CD4-positive, alpha-beta T cell treated with Interleukin-17A for 4 hours (primary cell): ENCODE measurements at places on chromosomes 12 and 14.

GRCh38 chr14:77309131-77309530 is 11.6 kb downstream of the POMT2 start:
- no peak for DNase-seq

GRCh38 chr12:94033784-94034183 is 114.6 kb upstream of the PLXNC1 start:
- DNase-seq = no peak

- DNase-seq = no peak
Observed at GRCh38 chr14:101075025-101075800, 171.7 kb upstream of the RTL1 start.

GRCh38 chr14:56295743-56296142 is 177.5 kb downstream of the PELI2 start:
- DNase-seq = no peak

GRCh38 chr14:91129261-91129660 is 15.4 kb downstream of the DGLUCY start:
- DNase-seq = no peak

DNA sequence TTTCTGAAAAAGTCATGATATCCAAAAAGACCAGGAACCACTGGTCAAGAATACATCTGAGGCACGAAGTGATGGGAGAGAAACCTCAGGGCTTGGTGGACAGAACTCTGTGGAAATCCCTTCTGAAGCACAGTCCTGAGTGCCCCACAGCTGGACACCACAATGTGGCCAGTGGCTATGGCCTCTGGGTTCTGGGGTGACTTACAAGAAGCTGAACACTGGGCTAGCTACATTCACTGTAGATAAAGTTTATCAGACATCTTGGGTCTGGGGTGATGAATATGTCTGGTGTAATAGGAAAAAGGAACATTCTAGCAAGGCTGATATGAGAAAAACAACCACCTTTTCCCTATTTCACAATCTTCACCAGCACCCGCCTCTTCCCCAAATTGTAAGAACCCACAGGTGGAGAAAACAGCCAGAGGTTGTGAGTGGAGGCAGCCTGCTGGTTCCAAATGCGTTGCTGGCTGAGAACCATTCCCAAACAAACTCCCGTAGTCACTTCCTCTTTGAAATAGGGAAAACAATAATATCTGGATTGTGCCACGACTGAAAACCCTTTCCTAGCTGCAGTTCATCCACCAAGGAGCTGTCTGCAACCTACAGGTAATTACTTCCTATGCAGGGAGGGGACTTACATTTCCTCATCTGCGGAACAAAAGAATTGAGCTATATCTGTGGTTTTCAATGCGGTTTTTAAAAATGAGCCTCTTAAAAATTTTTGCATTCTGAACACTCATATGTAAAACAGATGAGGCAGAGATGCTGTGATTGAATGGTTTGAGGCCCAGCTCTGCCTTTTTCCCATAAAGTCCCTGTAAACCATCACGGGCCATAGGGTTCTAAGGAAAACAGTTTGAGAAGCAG is 193.6 kb downstream of the SLC41A2 start:
- DNase-seq = no peak

GRCh38 chr12:29710104-29710503 is 73.6 kb downstream of the TMTC1 start:
- no peak for DNase-seq

DNA sequence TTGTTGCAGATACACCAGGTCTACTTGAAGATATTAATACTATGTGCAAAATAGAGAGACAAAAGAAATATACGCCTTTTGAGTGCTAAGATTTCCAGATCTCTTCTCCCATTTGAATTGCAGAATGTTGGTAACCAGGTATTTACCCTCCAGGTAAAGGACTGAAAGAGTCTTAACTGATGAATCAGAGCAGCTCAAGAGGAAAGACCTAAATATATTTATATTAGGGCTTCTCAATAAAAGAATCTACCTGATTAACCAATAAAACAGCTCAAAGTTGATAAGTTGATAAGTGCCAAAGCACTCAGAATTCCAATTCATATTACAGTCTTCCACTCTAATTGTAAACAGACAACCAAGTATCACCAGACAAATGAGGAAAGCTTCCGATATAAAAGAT is 59.2 kb downstream of the ZNF641 start:
- no peak for DNase-seq

DNA sequence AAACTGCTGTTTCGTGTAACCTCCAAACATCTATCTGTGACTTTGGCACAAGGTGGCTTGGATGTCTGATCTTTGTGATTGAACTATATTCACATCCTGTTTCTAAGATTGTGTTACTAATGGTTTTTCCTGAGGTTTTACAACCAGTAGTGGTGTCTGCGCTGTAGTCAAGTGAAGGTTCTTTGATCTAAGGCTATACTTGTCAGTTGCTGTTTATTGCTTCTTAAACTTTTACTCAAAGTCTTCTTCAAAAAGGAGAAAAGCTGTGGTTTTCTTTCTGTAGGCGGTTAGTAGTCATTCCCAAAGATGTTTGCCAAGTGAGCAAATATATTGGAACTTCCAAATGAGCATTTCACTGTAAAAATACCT is 12.3 kb upstream of the CALM1 start:
- peak; percentile 51 for DNase-seq

DNA sequence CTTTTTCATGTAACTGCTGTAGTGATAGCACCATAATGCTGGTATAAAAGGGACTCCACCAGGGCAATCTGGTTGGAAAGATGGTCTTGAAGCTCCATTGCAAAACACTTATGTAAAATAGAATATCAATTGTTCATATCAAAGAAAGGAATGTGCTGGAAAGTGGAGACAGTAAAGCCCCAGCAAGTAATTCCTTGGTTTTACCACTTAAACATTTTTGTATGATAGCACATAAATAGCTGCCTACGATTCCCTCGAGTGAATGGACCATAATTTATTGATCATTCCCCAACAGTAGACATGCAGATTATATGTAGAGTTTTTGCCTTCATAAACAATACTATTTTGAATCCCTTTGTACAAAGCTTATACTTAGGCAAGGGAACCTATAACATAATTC is 275.4 kb downstream of the PAWR start:
- DNase-seq = no peak

GRCh38 chr14:81256289-81256960 is 35.7 kb upstream of the GTF2A1 start:
- DNase-seq = no peak

- DNase-seq = no peak
Observed at GRCh38 chr14:42224053-42224888, 617.6 kb downstream of the LRFN5 start.

GRCh38 chr12:79689061-79689476 is 1.7 kb downstream of the PAWR start:
- DNase-seq = no peak

GRCh38 chr12:121189619-121190155 is 20.2 kb upstream of the P2RX4 start:
- no peak for DNase-seq

- DNase-seq = no peak
Observed at GRCh38 chr14:70897464-70897863, 9.8 kb upstream of the PCNX1 start.

GRCh38 chr12:108305520-108305919 is 33.6 kb downstream of the CMKLR1 start:
- DNase-seq = no peak

DNA sequence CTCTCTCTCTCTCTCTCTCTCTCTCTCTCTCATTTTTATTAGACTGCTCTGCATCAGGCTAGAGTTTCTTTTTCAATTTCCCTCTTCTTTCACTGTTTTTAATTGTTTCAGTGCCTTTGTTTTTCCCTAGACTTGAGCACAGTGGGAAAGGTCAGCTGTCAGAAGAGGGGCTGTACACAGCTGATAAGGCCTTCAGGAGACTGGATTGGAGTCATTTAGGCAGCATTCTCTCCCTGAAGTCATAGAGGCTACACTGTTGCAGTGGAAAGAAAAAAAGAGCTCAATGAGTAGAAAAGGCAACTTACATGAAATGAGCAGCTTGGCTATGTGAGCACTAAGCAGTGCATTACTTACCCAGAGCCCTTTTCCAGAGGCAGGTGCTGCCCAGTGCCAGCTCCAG is 456.9 kb downstream of the NRXN3 start:
- DNase-seq = no peak

GRCh38 chr12:6584293-6584692 is 16.2 kb upstream of the NOP2 start:
- no peak for DNase-seq

DNA sequence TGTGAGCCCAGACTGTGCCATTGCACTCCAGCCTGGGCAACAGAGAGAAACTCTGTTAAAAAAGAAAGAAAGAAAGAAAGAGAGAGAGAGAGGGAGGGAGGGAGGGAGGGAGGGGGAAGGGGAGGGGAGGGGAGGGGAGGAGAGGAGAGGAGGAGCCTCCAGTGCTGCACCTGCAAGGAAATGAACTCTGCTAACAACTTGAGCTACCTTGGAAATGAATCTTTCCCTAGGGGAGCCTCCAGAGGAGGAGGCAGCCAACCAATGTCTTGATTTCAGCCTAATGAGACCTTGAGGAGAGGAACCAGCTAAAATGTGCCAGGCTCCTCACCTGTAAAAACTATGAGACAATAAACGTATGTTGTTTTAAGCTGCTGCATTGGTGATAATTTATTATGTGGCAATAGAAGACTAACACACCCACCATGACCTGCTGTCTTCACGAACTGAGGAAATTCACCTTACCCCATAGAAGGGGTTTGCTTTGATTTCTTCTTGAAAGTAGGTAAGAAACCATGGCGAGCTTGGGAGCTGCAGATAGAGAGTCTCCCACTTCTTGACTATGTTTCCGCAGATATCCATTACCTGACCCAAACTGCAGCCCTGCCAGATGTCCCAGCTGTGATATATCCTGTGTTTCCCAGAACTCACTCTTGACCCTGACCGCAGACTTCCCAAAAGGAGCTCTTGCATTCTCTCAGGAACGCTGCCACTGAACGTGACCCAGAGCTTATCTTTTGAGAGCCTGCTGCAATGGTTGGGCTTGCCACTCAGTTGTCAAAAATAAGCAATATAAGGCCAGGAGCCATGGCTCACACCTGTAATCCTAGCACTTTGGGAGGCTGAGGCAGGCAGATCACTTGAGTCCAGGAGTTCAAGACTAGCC is 31.5 kb upstream of the TMPO start:
- DNase-seq = no peak

GRCh38 chr12:6468283-6468575 is 2.2 kb downstream of the VAMP1 start:
- no peak for DNase-seq

DNA sequence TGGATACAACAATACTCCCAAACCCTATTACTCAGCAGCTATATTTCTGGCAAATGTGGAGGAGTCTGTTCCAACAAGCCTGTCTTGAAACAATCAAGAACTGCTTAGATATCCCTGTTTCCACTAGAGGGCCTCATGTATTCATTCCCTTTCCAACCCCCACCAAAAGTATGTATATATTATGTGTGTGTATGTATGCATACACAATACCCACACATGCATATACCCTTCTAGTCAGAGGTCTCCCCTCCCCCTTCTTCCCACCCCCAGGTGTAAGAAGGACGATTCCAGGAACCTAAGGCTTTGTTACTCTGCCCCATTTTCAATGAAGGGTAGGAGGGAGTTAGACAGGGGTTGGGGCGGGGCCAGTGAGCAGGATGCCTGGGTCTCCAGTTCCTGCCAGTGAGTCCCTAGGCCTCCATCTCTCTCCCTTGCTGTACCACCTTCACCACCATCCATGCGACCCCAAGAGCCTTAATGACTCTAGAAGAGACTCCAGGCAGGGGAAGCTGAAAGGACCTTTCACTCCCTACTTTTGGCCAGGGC is at the start of gene DGKA:
TSS of gene DGKA (plus strand) at position 392 of the 546 bp plus-strand sequence. CDS start 5,342 bp downstream, outside the sequence.
- DNase-seq = peak; percentile 88

DNA sequence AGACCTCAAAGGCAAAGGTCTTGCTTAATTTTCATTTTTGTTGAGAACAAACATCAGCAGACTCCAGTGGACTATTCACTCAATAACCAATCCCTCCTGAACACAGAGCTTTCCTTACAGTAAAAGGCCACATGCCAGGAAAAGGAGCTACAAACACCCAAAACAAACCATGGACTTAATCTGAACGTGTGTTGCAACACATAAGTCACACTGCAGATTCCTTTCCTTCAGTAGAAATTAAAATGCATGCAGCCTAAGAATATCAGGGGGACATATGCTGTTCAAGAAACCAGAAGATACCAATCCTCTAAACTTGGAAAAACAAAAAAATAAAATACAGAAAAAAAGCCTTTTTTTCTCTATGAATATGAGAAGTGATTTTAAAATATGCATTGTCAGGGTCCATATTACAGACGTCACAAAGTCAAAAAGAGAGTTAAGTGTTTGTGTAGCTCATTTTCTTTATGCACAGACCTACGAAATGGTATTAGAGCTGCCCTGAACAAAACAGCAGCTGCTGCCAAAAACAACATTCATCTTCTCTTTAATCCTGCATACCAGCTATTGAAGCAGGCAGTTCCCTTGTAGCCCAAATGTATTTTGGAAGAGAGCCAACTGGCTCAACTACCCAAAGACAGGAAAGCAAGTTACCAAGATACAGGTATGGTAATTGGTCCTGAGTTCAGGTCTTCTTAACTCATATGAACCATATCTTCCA is 26.2 kb downstream of the KITLG start:
- no peak for DNase-seq

- no peak for DNase-seq
Observed at GRCh38 chr12:95994476-95994875, 1.7 kb downstream of the HAL start.

- DNase-seq = no peak
Observed at GRCh38 chr12:120447992-120448391, 1.7 kb downstream of the GATC start.

DNA sequence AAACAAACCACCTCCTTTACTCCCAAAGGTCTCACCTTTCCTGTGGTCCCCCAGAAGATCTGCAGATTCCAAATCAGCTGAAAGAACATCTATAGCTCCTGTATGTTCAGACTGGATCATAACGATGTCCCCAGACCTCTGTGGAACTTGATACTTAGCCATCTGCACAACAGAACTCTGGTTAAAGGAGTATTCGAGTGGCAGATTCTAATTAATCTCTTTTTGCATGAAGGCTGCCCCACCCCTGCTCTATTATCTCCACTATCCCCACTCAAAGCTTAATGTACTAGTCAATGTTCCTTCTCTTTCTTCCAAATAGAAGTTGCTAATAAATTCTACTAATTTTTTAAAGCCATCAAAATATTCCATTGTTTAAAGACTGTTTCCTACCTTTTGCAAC is 22.8 kb downstream of the GSTZ1 start:
- DNase-seq = no peak

DNA sequence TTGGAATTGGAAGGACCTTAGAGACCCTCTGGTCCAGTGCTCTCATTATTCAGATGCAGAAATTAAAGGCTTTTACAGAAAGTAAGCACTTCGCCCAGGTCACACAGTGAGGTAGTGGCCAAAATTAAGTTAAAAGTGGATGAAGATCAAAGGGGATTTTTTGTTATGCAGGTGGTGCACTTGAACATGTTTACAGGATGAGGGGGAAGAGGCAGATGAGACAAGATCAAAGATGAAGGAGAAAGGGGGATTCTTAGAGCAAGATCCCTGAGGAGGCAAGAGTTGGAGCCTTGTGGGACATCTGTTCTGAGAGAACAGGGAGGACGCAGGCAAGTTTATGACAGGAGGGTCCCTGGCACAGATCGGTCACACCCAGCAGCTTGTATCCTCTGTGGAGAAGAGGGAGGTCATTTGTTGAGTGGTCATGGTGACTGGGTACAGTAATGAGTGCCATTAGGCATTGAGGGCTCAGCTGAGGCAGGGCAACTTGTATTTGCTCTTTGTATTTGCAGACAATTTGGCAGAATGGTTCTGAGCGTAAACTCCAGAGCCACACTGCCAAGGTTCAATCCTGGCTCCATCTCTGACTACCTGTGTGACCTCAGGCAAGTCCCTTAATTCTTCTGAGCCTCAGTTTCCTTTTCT is 84.0 kb downstream of the BORCS5 start:
- no peak for DNase-seq

GRCh38 chr12:41459906-41460214 is 271.7 kb downstream of the PDZRN4 start:
- no peak for DNase-seq

- DNase-seq = no peak
Observed at GRCh38 chr14:60736494-60736893, 1.9 kb downstream of the MNAT1 start.
